ENCODE measurements at places on chromosomes 1 and 21.

DNA sequence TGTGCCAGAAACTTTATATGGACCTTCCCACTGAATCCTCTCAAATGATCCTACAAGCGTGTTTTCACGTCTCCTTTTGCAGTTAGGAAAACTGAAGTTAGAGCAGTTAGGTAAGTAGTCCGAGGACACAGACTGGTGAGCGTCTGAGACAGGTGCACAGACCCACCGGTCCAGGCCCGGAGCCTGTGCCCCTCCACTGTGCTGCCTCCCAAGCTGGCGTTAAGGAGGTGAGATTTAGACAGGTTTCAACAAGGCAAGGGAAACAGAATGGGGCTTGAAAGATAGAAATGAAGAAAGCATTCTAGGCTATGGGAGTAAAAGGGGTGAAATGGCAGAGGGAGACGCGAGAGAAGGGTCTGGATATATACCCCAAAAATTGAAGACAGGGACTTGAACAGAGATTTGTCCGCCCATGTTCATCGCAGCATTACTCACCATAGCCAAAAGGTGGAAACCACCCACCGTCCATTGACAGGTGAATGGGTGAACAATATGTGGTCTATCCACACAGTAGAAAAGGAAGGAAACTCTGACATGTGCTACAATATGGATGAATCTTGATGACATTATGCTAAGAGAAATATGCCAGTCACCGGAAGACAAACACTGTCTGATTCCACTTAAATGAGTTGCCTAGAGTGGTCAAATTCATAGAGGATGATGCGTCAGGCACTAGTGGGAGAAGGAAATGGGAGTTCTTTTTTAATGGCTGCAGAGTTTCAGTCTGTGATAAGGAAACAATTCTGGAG, 15.7 kb upstream of the PKP1 start:
- no peak for DNase-seq

- no peak for DNase-seq
Observed at GRCh38 chr1:208557046-208557722, 313.0 kb upstream of the PLXNA2 start.

GRCh38 chr1:194024659-194025058, 838.2 kb upstream of the B3GALT2 start:
- DNase-seq, result no peak

- DNase-seq, result no peak
Observed at GRCh38 chr1:28314547-28314941, 14.3 kb upstream of the MED18 start.

DNA sequence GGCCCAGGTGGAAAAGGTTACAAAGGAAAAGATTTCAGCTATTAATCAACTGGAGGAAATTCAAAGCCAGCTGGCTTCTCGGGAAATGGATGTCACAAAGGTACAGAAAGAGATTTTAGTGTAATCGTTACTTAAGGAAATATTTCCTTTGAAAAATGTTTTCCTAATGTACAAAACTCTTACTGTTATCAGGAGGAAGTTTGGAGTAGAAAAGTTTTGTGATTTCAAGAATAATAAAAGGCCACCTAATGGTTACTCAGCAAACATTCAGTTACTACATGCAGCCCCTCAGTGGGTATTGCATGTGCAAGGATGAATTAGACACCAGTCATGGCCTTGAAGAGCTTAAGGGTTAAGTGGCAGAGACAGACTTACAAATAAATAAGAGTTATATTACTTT, 85.2 kb downstream of the SDCCAG8 start:
- DNase-seq, result no peak

DNA sequence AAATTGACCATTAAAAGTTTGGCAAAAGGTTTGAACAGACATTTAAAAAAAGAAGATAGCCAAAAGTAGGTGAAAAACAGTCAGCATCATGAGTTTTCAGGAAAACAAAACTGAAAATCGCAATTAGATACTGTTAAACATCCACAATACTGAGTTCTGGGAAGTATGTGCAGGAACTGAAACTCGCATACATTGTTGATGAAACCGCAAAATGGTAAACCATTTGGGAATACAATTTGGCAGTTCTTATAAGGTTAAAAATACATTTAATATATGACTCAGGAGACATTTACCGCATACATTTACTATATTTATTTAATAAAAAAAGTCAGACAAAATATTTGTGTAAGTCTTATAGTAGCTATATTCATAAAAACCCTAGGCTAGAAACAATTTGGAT, 393.2 kb downstream of the COL11A1 start:
- no peak for DNase-seq

DNA sequence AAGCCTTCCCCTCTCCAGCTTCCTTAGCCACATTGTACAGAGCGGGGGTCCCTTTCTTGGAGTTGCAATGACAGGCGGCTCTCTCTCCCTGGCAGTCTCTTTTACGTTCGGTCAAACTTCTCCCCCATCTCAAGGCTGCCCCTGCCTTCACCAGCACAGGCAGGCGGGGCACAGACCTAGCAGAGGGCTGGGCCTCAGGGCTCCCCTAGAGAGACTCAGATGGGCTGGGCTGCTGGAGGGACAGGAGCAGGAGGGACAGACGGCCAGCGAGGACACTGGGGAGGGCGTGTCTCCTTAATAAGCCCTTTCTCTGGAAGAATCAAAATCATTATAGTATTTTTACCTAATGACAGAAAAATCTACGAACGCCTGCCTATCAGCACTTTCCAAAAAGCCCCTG, 79.6 kb downstream of the CASZ1 start:
- DNase-seq, result no peak
